ENCODE measurements at places on chromosomes 13 and 19.

GRCh38 chr19:2180881-2181632 lies 17.3 kb downstream of the DOT1L start:
- DNase-seq = no peak

GRCh38 chr19:14715841-14716240 lies 26.0 kb downstream of the ZNF333 start:
- DNase-seq = no peak

DNA sequence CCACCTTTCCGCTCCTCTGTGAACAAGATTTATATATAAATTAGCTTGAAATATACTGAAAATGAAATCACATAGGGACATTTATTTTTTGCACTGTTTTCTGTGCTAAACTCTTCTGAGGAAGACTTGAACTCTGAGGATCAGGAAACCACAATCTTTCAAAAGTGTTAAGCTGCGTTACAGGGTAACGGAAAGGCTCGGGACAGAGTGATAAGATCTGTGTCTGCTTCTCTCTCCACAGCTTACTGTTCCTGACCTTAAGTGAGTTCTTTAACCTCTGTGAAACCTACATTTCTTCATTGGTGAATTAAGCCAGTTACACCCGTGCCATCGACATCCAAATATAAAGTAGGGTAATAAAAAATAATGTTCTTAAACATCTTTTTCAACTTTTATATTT lies 38.9 kb downstream of the DACH1 start:
- DNase-seq = no peak

DNA sequence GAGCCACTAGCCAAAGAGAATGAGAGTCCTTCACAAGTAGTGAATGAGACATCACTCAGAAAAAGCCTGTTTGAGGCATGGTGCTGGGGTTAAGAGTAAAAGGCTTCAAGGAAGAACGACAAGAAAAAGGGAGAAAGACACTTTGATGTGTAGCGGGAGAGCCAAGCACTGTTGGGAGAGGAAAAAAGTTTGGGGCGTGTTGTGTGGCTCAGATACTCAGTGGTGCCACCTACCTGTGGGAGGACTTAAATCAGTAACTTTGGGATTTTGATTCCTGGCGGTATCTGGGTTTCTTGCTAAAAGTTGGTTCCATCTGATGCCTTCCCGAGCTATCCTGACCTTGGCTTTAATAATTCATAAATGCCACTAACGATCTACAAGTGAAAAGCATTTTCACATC lies 12.3 kb downstream of the ELSPBP1 start:
- DNase-seq = no peak

- no peak for DNase-seq
These were observed 447.3 kb downstream of the FGF9 start for GRCh38 chr13:22118158-22118557.

DNA sequence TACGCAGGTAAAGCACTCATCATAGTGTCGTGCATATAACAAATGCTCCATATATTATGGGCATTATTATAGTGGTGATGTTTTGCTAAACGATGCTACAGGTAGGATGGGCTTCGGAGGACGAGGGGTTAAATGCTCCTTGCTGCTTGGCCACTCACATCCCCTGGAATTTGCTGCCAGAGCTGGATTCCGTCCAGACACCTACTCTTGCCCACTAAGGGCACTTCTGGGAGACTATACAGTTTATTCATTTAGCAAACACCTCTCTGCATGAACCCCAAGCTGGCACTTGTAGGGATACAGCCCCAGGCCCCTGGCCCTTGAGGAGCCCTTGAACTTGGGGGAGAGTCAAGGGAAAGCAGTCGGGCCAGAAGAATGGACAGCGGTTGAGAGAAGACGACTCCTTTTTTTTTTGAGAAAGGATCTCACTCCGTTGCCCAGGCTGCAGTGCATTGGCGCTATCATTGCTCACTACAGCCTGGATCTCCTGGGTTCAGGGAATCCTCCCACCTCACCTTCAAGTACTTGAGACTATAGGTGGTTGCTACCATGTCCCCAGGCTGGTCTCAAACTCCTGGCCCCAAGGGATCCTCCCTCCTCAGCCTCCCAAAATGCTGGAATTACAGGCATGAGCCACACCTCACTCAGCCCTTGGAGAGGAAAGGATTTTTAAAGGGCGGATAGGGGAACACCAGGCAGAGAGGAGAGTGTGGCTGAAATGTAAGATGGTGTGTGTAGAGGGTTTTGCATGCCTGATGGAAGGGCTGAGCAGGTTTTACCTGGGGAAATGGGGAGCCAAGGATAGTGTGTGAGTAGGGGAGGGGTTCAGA lies 1.1 kb upstream of the MRPL34 start:
- DNase-seq = no peak

DNA sequence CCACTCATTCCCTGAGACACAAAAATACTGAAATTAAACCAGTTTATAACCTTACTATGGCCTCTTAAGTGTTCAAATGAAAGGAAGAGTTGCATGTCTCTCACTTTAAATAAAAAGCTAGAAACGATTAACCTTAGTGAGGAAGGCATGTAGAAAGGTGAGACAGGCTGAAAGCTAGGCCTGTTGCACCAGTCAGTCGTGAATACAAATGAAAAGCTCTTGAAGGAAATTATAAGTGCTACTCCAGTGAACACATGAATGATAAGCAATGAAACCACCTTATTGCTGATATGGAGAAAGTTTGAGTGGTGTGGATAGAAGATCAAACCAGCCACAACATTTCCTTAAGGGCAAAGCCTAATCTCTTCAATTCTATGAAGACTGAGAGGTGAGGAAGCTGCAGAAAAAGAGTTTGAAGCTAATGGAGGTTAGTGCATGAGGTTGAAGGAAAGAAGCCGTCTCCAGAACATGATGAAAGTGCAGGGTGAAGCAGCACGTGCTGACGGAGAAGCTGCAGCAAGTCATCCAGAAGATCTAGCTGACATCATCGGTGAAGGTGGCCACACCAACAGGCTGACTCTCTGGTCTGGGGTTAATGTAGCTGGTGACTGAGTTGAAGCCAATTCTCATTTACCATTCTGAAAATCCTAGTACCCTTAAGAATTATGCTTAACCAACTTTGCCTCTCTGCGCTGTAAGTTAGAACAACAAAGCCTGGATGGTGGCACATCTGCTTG lies 94.5 kb upstream of the TEX29 start:
- no peak for DNase-seq

GRCh38 chr19:15300533-15301197 lies 31.7 kb downstream of the BRD4 start:
- DNase-seq = no peak

DNA sequence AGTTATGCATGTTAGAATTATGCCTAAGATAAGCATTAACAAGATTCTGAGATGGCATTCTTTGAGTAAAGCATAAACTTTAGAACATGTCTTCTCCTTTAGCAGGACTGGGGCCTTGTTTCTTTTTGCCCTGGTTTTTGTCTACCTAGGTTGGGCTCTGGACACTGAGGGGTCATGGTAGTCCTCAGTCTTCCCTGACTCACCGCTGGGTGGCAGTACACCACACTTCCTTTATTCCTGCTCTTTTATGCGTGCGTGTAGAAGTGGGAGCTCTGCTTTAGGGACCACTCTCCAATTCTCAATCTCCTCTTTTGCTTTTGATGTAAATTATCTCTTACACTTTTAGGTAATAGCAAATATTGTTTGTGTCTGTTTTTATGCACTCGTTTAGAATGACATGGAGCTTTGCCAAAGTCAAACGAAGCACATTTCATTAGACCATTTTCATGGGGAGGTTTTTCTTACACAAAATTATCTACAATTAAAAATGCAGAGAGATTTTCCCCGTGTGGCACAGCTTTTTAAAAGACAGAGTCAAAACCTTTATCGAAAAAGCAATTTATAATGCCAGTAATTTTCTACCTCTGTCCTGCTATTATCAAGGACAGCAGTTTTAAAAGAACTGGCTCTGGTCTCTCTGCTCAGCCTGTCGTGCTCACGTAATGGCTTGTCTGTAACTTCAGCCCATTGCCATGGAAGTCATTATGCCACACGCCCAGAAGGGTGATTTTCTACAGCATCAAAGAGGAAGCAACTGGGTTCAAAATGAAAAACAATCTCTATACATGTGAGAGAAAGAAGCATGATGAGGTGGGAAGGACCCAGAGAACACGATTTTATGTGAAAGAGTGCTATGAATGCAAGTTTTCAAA lies 413.9 kb downstream of the COG6 start:
- peak; percentile 27 for DNase-seq

DNA sequence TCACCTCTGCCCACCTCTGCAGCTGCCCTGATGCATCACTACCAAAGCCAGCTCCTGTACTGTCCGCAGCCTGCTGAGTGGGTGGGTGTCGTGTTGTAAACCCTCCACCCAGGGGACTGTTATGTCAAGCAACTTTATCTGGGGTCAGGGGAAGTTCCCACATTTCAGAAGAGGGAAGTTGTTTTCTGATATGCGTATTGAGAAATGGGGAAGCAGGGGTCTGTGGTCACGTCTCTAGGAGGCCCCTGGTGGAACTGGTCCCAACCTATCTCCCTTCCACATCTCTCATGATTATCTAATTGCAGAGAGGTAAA lies 31.2 kb downstream of the CLEC17A start:
- no peak for DNase-seq

DNA sequence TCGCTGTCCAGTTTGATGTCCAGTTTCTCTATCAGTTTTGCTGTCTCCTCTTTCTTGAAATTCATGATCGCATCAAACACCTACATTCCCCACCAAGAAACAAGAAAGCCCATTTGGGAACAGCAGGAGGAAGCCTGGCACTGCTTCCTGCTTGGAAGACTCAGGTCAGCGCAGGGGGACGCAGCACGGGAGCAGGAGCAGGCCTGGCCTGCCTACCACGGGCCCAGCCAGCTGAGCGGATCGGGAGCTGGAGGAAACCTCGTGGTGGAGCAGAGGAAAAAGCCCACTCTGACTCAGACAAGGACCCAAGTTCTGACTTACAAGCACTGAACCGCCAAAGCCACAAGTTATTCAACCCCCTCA lies 3.9 kb downstream of the EEF2 start:
- DNase-seq = no peak

- DNase-seq = no peak
These were observed 9.9 kb upstream of the ADGRE5 start for GRCh38 chr19:14371301-14371821.

- no peak for DNase-seq
These were observed 460.5 kb downstream of the COG6 start for GRCh38 chr13:40116008-40116407.

DNA sequence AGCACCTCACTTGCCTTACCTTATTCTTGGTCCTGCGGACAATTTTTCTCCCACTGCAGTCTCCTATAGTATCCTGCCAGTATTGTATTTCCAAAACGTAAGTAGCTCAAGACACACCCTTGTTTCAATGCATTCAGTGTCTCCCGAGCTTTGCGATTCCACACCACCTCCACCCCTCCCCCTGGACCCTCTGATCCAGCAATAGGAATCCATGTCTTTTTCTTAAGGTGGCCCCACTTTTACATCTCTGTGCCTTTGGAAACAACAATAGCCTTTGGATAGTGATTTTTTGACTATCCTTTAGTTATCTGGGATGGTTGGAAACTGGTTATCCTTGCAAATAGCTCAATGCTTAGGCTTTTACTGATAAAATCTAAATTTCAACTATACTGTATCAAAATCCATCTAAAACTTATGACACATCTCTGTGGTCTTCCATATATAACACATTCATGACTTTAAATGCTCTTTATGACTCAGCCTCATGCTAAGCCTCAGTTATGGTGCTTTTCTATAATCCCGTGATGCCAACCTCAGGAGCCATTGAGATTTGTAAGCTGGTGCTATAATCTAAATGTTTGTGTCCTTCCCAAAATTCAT lies 27.1 kb downstream of the FAM216B start:
- DNase-seq = no peak

DNA sequence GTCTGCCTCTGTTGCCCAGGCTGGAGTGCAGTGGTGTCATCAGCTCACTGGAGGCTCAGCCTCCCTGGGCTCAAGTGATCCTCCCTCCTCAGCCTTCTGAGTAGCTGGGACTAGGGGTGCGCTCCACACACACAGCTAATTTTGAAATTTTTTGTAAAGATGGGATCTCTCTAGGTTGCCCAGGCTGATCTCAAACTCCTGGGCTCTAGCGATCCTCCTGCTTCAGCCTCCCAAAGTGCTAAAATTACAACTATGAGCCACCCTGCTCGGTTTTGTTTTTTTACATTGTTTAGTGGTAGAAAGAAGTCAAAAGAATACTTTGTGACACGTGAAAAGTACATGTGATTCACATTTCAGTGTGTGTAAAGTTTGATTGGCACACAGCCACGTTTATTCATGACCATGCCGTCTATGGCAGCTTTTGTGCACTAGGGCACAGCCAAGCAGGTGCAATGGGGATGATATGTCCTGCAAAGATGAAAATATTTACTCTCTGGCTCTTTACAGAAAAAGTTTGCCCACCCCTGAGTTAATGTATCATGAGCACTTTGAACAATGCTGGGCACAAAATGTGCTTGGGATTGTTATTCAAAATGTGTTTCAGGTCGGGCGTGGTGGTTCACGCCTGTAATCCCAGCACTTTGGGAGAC lies 16.2 kb upstream of the NFIC start:
- DNase-seq = no peak

DNA sequence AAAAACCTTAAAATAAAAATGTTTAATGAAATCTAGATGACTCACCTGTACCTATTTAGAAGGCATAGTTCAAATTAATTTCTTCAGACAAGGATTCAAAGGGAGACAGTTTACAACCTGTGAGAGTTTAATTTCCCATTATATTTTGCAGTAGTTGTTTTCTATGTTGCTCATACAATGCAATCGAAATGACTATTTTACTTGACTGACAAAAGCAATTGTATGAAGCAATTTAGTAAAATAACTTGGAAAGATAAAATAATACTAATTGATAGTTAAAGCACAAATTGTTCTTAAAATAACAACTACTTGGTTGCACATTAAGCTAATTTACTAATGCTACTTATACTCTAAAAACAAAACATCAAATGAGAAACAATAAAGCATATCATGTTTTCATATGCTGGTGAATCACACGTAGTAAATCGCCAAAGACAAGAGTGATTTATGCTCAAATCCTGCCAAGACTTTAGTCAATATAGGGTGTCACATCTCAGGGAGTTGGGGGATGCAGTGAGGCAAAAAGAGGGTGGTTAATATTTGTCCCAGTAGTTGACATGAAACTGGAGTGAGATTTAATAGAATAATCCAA lies 6.4 kb downstream of the DACH1 start:
- no peak for DNase-seq

DNA sequence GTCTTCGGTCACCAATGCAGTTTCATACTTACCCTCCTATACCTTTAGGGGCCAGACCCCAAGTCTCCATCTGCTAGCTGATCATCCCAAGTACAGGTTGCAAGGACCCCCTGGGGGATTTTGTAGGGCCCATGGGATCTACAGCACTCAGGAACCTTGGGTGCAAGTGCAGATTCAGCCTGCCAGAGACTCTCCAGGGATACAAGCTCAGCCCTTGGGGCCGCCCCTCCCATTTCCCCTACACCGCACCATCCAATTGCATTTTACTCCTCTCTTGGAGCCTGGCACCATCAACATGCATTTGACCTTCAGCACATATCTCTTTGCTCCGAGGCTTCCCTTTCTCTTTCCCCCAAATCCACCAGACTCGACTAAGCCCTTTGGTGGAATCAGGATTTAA lies 154.7 kb upstream of the ZNF536 start:
- no peak for DNase-seq

- DNase-seq = no peak
These were observed 121.5 kb downstream of the FRY start for GRCh38 chr13:32153056-32153455.

GRCh38 chr19:662207-662961 lies 630 bp downstream of the RNF126 start:
- DNase-seq = no peak

All from D721Med (cell line).